ENCODE measurements at places on chromosomes 7 and 10.

GRCh38 chr7:94177441-94177840 lies 173.3 kb upstream of the BET1 start:
- no peak for DNase-seq

- peak; percentile 94 for DNase-seq
Observed at GRCh38 chr10:3538656-3539531, 246.1 kb downstream of the KLF6 start.

DNA sequence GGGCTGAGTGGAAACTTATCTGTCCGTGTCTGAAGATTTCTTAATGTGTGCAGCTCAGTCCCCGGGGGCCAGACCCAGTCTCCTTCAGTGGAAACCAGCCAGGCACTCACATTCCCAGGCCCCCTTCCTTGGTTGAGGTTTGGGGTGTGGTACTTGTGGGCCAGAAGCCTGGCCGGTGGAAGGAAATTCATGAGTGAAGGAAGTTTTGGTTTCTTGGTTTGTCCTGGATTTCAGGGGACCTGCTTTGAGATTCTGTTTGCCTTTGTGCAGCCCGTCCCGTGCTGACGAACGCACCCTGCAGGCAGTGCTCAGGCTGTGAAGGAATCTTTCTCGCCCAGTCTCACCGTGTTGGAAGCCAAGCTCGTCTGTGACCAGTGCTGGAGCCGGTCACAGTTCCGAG lies 2.9 kb downstream of the INPP5A start:
- peak; percentile 59 for DNase-seq

DNA sequence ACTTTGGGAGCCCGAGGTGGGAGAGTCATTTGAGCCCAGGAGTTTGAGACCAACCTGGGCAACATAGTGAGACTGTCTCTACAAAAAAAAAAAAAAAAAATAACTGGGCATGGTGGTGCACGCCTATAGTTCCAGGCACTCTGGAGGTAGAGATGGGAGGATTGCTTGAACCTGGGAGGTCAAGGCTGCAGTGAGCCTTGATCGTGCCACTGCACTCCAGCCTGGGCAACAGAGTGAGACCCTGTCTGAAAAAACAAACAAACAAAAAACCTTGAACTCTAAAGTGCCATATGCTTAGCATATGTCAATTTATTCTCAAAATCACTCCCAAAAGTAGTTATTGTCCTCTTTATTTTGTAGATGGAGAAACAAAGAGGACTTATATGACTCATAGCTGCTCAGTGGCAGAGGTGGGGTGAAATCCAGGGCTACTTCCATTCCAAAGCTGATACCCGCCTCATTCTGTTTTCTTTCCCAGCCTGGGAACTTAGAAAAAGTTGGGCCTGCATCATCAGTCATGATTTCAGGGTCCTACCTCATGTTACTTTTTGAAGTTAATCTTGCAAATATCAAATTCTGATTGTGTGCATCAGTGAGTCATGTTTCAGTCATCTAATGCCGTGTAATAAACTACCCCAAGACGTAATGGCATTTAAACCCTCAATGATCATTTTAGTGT lies 13.3 kb downstream of the DHTKD1 start:
- DNase-seq = peak; percentile 48

DNA sequence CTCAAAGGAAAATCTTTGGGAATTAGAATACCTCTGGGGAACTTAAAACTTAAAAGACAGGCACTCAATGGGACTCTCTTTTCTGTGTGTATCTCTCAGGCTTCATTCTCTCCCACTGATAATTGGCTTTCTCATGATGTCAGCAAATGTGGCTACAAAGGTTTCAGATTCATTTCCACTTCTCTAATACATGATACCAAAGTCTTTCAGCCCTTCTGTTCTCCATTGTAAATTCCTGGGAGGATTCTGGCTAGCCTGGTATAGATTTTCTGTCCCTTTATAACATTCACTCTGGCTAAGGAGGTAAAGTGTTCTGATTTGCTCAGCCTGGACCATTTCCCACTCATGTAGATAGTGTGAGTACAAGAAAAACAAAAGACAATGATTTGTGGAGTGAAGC lies 606.2 kb downstream of the PCDH15 start:
- no peak for DNase-seq

GRCh38 chr10:49550563-49550962 lies 11.6 kb upstream of the ERCC6 start:
- peak; percentile 41 for DNase-seq

DNA sequence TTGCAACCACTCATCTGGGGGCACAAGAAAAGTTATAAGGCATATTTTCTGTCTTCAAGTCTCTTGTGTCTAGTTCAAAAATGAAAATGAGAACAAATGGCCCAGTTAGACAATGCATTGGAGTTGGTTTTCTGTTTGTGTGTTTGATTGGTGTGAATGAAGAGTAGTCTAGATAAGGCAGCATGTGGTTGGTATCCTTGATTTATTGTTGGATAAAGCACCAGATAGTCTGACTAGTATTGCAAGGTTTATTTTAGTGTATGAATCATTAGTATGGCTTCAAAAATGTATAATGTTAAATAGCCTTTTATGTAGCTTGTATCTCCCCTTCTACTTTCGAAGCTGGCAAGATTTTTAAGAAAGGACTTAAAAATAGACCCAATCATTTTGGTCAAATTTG lies 237.3 kb downstream of the CDK14 start:
- DNase-seq = no peak

- DNase-seq = no peak
Observed at GRCh38 chr7:28613262-28613661, 200.9 kb downstream of the CREB5 start.

DNA sequence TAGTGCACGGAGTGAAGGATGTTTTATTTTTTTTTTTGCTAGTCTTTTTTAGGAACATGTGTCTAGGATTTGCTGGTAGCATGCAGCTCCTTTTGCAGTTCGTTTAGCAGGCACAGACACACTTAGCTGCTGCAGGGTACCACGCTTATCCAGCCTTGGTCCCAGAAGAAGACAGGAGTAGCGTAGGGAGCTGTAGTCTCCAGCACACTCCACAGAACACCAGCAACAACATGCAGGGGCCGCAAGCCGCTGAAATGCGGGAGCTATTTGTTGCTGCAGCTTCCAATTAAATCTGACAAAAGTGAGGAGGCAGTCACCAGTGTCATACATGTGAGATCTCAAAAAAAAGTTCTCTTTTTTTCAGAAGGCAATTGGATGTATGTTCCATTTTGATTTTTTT lies 486.2 kb upstream of the KLF6 start:
- no peak for DNase-seq

- peak; percentile 28 for DNase-seq
Observed at GRCh38 chr10:91271886-91272285, 51.4 kb downstream of the PCGF5 start.

GRCh38 chr7:141646826-141647480 lies 55.0 kb downstream of the DENND11 start:
- no peak for DNase-seq

DNA sequence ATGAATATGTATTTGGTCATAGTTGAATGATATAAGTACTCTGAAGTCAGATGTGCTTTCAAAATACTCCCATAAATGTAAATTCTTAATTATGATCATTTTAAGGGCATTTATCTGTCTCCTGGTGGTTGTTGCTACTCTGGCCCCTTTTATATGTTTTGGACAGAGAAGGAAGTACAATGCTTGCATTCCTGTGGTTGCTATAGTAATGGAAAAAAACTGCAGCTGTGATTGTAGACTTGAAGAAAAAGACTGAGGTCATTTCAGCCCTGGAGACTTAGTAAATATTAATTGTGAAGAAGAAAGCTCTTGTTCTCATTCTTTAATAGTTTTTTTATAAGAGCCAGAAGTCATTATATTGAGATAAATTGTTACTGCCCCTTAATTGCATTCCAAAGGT lies 70.2 kb upstream of the FERD3L start:
- DNase-seq = peak; percentile 84

DNA sequence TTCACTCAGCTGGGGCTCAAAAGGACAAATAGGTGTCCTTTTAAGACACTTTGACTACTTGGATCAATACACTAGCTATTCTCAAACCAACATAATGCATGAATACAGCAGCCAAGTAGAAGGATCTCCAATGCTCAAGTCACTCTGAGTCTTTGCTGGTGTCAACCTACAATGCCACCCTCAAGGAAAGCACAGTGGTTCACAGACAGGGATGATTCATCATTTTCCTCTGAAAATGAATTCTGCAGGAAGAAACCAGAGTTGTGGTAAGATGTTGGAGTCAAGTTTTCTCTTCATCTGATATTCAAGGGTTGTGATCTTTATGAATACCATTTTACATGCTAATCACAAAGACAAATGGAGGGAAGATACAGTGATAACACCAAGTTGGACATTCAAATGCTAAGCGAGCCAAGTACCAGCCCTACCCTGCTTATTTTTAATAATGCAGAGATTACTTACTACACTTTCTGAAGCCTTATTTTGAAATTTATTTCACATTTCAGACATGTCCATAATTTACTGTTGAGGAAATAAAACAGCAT lies 143.1 kb upstream of the FGFR2 start:
- no peak for DNase-seq

- DNase-seq = peak; percentile 40
Observed at GRCh38 chr7:35249537-35249907, 4.4 kb downstream of the TBX20 start.

DNA sequence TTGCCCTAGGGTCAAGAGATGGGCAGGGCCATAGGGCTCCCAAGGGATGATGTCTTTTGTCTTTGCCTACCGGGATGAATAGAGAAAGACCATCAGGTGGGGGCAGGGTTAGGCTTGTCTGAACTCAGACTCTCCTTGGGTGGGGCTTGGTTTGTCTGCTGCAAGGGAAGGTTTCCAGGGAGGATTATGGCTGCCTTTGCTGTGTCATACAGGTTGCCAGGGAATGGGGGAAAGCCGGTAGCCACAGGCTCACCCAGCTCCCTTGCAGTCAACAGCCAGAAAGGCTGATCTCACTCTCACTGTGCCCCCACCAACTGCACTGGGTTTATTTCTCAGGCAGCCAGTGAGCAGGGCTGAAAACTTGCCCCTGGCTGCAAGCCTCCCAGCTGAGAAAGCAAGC lies 253.2 kb downstream of the POLR1F start:
- no peak for DNase-seq

DNA sequence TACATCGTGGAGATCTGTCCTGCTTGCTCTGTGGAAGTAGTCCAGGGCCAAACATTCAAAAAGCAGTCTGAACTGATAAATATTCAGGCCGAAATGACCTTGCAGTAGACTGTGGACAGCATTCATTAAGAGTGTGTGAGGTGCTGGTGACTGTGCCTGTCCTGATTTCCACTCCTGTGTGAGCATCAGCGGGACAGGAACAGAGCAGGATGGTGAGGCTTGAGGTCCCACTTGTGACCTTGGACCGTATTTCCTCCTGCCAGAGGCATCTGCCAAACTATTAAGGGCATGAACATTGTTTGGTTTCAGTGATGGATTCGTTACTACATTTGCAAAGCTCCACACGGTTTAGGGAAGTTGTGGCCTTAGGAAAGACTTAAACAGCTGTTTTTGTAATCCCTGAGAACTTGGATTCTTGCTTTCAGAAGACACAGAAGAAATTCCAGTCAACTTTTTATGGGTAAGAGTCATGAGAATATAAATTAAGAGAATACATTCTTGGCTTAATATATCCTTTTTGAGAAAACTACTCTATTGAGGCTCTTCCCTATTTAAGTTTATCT lies 32.8 kb downstream of the CCNY start:
- DNase-seq = peak; percentile 92

- no peak for DNase-seq
Observed at GRCh38 chr7:148290538-148290937, 300.0 kb upstream of the C7orf33 start.

- DNase-seq = no peak
Observed at GRCh38 chr10:64044098-64044497, 522.9 kb downstream of the REEP3 start.

- peak; percentile 84 for DNase-seq
Observed at GRCh38 chr10:109689785-109690184, 233.5 kb downstream of the XPNPEP1 start.

- DNase-seq = no peak
Observed at GRCh38 chr10:11208908-11209829, 191.5 kb downstream of the CELF2 start.

DNA sequence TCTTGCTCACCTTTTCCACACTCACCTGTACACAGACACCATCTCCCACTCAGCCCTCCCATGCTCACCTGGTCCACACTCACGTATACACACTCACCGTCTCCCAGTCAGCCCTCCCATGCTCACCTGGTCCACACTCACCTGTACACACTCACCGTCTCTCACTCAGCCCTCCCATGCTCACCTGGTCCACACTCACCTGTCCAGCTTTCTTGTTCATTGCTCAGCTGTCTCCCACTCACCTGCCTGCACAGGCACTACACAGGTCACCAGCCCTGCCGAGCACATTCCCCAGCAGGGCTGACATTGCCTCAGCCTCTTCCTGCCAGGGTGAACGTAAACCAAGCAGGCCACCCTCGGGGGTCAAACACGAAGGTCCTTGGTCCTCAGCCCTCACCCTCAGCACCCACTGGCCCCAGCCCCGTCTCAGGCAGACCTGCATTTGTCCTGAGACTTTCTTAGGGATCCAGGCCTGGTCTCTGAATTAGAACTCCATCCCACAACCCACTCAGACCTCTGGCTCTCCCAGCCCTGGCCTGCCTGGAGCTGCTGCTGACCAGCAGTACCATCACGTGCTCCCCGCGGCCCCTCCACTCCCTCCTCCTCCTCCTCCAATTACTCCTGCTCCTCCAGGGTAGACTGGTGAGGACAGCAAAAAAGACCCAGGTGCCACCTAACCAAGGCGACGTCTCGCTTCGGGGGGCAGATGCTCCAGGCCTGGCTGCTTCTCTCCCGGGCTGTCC lies 12.8 kb upstream of the DNAAF5 start:
- DNase-seq = no peak

GRCh38 chr10:78408671-78409472 lies 375.2 kb downstream of the RPS24 start:
- DNase-seq = no peak

DNA sequence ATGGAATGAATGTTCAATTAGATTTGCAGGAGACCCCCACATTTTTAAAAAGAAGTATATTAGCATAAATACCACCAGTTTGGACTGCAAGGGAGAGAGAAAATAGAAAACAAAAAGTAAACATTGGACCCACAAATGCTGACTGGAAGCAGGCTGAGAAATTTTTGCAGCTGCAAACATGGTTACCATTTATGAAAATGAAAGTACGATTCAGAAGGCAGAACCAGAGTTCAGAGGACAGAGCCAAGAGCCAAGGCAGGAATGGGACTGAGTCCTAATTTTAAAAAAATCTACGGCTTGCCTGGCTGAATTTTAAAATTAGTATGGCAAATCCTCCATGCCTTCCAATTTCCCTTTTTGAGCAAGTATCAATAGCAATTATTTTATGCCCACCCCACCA lies 74.6 kb upstream of the NPS start:
- no peak for DNase-seq

DNA sequence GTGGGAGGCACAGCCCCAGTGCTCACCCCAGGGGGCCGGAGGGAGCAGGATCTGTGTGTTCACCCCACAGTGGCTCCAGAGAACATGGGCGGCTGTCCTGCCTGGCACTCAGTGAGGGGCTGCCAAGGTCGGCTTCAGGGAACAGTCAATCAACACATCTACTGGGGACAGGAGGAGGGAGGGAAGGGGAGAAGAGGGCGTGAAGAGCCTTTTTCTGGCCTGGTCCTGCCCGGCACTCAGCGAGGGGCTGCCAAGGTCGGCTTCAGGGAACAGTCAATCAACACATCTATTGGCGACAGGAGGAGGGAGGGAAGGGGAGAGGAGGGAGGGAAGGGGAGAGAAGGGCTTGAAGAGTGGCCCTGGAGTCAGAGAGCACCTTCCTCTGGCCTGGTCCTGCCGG lies 184.9 kb downstream of the ADARB2 start:
- DNase-seq = no peak

Measured in fibroblast of villous mesenchyme (primary cell).